ENCODE measurements at places on chromosomes 4 and X.

DNA sequence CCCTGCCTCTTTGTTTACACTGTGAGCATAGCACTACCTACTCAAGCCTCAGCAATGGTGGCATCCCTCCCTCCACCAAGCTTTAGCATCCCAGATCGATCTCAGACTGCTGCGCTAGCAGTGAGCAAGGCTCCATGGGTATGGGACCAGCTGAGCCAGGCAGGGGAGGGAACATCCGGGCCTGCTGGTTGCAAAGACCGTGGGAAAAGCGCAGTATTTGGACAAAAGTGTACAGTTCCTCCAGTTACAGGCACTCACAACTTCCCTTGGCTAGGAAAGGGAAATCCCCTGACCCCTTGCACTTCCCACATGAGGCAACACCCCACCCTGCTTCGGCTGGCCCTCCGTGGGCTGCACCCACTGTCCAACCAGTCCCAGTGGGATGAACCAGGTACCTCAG, 26.5 kb downstream of the EGF start:
- no peak for DNase-seq

GRCh38 chr4:15202481-15202880, 200.2 kb downstream of the CPEB2 start:
- no peak for DNase-seq

DNA sequence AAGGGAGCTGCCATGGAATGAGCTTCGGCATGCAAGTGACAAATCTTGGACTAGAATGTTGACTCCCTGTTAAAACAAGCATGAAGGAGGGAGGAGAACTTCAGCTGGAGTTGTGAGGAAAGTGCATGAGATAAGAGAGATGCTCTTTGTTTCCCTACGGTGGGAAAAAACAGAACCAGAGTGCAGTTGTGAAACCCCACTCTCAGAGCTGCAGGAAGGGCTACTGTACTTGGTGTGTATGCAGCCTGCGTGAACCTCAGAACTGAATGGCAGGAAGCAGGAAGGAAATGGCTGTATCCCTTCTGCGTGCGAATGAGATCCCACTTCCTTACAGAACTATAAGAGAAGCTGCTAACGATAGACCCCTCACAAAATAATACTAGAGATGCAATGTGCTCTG, 57.2 kb downstream of the EGF start:
- no peak for DNase-seq

DNA sequence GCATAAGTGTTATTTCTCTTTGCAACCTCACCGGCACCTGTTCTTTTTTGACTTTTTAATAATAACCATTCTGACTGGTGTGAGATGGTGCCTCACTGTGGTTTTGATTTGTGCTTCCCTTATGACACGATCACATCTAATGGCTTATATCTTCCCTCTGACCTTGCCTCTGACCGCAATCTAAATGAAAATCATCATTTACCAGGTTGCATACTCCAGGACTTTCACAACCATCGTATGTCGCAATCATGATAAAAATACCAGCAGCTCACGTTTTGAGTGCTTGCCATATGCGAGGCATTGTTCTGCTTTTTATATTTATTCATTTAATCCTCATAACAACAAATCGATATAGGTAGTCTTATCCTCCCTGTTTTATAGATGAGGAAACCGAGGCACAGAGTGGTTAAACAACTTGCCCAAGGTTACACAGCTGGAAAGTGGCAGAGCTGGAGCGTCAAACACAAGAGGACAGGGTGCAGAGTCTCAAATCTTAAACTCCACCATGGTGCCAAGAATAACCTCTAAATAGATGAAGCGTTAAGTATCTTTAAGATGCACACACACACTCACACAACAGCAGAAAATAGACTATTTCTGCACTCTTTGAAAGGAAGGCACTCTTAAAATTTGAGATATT, 102.2 kb downstream of the SEL1L3 start:
- no peak for DNase-seq

GRCh38 chrX:96579252-96579651, 105.4 kb upstream of the DIAPH2 start:
- no peak for DNase-seq

DNA sequence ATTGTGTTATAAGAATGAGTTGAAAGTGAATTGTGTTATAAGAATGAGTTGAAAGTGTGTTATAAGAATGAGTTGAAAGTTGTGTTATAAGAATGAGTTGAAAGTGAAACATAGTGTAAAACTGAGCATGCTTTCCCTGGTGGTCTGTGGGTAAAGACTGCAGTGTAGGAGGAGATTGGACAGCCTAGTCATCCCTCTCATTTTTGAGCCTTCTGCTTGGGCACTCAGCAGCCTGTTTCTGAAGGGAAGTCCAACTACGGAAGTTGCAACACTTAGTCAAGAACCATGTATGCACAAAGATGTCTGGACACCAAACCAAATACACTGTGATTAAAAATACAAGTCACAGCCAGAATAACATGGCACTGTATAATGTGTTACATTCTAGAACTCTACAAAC, 72.6 kb downstream of the ANK2 start:
- no peak for DNase-seq

DNA sequence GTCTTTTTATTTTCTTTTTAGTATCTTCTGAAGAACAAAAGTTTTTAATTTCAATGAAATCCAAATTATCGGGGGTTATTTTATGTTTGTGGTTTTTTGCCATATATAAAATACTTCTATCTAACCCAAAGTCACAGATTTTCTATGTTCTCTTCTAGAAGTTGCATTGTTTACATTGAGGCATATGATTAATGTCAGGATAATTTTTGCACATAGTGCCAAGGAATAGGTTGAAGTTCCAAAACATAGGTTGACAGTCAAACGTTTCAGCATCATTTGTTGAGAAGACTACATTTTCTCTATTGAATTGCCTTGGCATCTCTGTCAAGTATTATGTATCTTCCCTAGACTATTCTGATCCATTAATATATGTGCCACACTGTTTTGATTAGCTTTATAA, 64.5 kb downstream of the ANKRD17 start:
- DNase-seq: no peak

GRCh38 chr4:168667376-168667775, 170.5 kb downstream of the PALLD start:
- no peak for DNase-seq

GRCh38 chr4:89298788-89299152, 8.8 kb downstream of the GPRIN3 start:
- DNase-seq: no peak

DNA sequence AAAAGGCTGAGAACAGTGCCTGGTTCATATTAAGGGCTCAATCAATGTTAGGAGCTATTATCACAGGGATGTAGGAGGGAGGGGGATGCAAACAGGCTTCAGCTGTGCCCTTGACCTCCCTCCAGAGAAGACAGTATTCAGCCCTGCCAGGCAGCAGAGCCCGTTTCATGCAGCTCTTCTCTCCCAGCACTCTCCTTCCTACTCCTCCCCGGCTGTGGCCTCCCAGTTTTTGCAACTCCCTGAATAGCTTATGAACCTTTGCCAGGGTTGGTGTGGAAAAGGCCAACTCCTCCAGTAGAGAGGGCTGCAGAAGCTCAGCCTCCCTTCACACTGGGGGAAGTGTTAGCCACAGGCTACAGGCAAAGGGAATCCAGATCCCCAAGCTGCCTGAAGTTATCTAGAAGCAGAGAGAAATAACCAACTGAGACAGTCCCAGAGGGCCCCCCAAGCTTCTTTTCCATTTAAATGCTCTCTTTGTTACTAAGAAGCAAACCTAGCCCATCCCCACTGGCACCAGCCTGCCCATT, 31.7 kb upstream of the APLN start:
- DNase-seq: no peak

DNA sequence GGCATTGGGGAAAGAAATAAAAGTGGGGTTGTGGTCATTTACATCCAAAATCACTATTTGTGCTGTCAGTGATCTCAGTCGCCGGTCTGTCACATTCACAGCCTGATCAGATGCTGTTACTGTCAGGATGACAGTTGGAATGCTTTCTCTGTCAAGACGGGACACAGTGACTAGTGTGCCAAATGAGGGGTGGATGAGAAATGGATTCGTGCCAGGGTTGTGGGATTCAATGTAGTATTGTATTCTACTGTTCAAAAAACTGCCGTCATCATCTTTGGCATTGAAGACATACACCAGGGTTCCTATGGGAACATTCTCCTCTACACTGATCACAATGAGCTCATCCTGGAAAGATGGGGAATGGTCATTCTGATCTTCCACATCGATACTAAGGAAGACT, 171.1 kb downstream of the DCHS2 start:
- no peak for DNase-seq

DNA sequence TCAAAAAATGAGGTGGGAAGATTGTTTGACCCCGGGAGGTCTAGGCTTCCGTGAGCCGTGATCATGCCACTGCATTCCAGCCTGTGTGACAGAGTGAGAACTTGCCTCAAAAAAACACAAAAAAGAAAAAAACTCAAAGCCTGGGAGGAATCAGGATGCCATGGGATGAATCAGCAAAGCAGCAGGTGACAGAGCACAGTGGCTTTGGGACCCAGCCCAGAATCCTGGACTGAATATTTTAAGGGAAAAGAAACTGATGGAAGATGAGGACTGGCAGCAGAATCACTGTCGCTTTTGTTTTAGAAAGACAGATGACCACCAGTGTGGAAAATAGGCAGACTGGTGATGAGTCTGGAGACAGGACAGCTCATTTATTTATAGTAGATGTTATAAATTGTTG, 16.6 kb downstream of the S100G start:
- DNase-seq: no peak

- DNase-seq: no peak
Observed at GRCh38 chr4:151782296-151782695, 21.5 kb upstream of the GATB start.
